Effector CD8-positive, alpha-beta T cell (primary cell): ENCODE measurements at places on chromosomes 16 and 17.

GRCh38 chr16:14576069-14576468 is 54.0 kb downstream of the PARN start:
- no peak for DNase-seq

GRCh38 chr17:38921756-38922411 is 3.5 kb upstream of the LASP1NB start:
- no peak for DNase-seq

- no peak for DNase-seq
Measured at GRCh38 chr16:70576431-70577255, 53.0 kb downstream of the SF3B3 start.

DNA sequence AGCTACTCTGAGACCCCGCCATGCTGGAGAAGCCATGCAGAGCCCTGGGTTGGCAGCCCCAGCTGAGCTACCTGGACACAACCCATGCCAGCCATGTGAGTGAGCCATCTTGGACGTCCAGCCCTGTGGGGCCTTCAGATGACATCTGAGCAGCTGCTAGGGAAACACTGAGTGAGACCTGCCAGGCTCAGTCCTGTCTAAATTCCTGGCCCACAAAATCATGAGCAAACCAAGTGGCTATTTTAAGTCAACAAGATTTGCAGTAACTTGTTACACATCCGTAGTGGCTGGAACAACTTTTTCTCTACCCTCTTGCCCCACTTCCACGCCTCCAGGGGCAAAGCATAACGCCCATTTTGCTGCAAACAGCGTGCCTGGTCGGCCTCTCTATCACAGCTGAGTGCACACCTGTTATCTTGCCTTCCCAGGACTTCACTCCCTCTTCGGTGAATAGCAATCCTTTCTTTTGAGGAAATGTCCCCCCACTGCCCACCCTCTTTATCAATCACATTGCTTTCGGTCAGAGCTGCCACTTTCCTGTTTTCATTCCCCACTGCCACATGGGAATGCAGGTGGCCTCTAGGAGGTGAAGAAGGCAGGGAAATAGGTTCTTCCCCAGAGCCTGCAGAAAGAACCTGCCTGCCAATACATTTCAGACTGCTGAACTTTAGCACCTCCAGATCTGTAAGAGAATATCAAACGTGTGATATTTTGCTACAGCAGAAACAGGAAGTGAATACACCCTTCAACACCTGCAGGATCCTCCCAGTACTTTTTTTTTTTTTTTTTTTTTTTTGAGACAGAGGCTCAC is 7.4 kb upstream of the SCIMP start:
- DNase-seq = no peak

GRCh38 chr17:38883592-38884526 is 14.0 kb downstream of the LASP1 start:
- no peak for DNase-seq

GRCh38 chr17:45223539-45224528 is 2.1 kb downstream of the FMNL1 start:
- DNase-seq = no peak

DNA sequence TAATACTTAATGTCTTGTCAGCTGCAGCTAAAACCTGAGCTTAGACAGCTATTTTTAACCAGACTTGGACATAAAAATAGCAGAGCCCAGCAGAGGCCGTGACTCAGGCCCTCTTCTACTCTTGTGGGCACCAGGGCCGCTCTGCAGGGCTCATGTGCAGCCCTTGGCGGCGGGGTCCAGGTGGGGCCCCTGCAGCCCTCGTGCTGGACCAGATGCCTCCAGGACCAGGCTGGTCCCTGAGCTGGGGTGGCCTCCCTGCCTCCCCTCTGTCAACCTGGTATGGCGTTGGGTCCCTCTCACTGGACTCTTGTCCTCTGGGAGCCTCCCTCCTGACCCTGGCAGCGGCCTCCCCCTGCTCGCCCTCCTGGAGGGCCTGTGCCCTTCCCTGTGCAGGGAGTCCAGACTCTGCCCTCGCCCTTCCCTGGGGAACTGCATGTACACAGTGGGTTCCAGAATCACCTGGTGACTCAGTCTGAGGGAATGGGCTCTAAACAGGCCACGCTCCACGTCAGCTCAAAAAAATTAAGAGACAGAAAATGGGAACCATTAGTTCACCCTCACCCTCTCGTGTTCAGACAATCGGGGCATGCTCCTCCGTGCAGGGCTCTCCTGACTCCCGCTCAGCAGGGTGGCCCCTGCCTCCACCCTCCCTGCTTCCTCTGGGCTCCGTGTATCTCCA is 9.7 kb downstream of the CDK5R1 start:
- no peak for DNase-seq

GRCh38 chr17:50184064-50184463 is 17.4 kb downstream of the COL1A1 start:
- DNase-seq = no peak

- DNase-seq = no peak
Measured at GRCh38 chr16:88068476-88069396, 117.5 kb downstream of the BANP start.

GRCh38 chr17:6677158-6677831 is 25.7 kb downstream of the C17orf100 start:
- no peak for DNase-seq

- no peak for DNase-seq
Measured at GRCh38 chr16:85422196-85422631, 190.9 kb upstream of the GSE1 start.

- DNase-seq = no peak
Measured at GRCh38 chr17:78908426-78908825, 5.4 kb upstream of the CEP295NL start.
